ENCODE measurements at places on chromosomes 4 and X.

- no peak for DNase-seq
Measured at GRCh38 chrX:137567682-137568232, 1.8 kb downstream of the ZIC3 start.

DNA sequence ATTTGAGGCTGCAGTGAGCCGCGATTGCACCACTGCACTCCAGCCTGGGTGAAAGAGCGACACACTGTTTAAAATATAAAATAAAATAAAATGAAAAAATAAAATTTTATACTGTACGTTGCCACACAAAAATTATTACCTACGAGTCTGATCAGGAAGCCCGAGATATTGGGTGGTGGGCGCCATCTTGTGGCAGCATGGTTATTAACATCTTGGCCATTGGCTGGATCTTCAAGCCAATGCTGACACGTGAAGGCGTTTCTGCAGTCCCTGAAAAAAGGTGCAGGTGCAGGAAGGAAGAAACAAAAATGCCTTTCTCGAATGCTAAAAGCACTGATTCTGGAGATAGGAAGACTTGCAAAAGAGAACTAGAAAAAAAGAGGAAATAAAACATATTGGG is 4.9 kb upstream of the TLR8 start:
- peak; percentile 13 for DNase-seq

GRCh38 chrX:105323928-105324327 is 103.4 kb upstream of the TEX13A start:
- no peak for DNase-seq

DNA sequence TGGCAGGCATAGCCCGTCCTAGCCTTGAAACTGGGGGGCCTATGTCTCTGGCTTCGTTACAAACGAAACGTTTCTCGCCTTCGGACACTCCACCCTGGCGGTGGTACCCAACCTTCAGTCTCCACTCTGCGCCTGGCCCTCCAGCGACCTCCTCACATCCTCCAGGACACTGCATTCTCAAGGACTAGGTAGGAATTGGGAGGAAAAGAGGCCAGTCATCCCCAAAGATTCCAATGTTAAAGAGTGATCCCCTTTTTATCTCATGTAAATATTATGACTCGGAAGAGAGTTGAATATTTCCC is 2.1 kb upstream of the NKX6-1 start:
- no peak for DNase-seq

GRCh38 chrX:13076176-13076961 is 31.9 kb upstream of the FAM9C start:
- no peak for DNase-seq

DNA sequence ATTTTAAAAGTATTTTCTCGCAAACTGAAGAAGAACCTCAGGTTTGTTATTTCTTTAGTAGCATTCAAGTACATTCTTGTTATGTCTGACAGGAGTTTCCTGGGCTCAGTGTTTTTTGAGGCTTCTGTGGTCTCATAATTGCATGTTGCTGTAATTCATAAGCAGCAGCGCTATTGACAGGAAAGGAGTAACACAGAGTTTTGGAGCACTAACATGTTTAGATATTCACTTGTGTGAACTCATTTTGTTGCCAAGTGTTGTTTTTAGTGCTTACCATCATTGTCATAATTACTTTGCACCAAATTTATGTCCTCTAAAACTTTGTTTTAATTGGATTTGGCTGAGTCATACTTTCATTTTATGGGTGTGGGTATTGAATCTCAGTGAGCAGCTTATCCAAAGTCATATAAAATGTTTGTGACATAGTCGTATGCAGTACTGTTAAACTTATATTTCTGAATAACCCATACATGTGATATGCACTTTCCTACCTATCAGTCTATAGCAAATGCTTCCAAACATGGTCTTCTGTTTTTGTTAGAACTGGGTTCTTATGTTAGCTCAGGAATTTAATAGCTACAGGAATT is 358.7 kb upstream of the CTSO start:
- DNase-seq = no peak

- no peak for DNase-seq
Measured at GRCh38 chr4:176150356-176150682, 45.1 kb downstream of the SPATA4 start.

GRCh38 chrX:108731153-108731552 is 5.2 kb downstream of the IRS4 start:
- no peak for DNase-seq

DNA sequence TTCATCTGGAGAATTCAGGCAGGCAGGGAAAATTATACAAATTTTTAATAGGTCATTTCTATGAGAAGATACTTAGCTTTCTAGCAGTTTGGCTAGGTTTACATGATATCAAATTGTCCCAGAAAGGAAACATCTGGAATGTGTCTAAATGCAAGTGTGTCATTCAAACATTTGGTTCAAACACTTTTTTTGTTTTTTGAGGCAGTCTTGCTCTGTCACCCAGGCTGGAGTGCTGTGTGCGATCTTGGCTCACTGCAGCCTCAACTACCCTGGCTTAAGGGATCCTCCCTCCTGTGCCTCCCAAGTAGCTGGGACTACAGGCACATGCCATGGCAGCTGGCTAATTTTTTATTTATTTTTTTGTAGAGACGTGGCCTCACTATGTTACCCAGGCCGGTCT is 31.6 kb downstream of the SPARCL1 start:
- DNase-seq = no peak

- DNase-seq = no peak
Measured at GRCh38 chr4:55249476-55249875, 96.6 kb upstream of the SRD5A3 start.

DNA sequence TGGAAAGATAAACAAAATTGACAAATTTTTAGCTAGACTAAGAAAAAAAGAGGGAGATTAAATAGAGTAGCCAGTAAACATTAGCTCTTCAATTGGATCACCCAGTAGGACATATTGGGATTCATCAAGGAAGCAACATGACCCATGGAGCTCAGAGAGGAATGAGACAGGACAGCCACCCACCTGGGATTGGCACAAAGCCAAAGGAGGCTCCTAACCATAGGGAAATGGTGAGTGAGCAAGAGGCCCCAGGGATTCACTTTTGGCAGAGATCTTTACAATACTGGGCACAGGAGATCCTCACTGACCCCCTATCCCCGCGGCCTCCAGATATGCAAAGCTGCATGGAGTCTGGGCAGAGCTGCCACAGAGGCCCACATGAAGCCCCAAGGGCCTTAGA is 34.8 kb upstream of the CXCL6 start:
- DNase-seq = no peak

GRCh38 chr4:89363786-89364185 is 56.2 kb upstream of the GPRIN3 start:
- no peak for DNase-seq
